ENCODE measurements at places on chromosomes 13 and 19.

- DNase-seq: no peak
Measured at GRCh38 chr19:29953352-29954247, 11.6 kb downstream of the URI1 start.

DNA sequence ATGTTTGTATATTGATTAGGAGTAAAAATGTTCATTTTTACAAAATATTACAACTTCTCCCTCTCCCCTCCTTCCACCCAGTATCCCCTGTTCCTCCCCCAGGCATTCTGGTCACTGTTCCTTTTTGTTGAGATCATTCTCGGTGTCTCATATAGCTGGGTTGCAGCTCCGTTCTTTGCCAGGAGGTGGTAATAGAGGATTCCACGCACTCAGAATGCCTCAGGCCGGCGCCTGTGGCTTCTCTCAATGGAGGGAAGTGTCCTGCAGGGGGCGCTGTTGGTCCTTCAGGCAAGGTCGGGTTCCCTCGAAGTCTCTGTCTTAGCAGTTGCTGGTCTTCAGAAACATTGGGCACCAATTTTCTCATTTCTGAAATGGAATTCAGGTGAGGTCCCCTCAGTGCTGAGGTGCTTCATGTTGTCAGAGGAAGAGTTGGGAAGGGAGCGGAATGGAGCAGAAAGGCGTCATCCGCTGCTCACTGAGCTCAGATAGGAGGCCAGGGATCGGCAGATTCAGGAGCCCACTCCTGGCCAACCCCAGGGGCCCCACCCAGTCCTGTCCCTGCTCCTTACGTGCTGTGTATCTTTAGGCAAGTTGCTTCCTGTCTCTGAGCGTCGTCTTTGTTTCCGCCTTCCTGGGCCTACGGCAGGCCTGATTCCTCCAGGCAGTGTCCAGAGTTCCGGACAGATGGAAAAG, 10.3 kb upstream of the GARIN5A start:
- DNase-seq: no peak

GRCh38 chr19:58212336-58213074, 16.2 kb upstream of the ZNF544 start:
- DNase-seq: no peak

DNA sequence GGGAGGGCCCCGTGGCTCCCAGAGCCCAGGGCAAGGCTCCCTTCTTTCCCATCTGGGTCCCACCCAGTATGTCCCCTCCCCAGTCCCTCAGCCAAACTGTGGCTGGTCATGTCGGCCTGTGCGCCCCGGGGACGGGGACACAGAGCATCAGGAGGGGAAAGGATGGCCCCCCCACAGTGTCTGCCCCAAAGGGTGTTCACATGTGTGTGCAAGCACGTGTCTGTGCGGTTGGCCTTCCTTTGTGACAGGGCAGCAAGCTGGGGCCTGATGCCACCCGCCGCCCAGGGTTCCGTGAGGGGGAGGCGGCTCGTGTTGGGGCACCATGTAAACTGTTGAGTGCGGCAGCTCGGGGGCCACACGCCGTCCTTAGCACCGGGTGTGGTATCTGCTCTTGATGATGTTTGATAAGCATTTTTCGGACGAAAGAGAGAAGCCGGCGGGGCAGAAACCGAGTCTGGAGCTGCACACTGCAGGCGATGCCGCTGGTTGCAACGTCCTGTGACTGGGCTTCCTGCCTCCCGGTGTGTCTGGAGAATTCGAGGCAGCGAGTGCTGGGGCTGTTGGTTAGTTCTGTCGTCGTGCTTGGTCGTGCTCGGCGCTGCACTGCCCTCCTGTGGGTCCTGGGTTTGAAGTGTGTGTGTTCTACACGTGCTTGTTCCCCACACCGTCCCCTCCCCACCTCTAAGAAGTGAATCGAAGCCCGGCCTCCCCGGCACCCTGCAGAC, 18.4 kb downstream of the GNA11 start:
- DNase-seq: no peak

DNA sequence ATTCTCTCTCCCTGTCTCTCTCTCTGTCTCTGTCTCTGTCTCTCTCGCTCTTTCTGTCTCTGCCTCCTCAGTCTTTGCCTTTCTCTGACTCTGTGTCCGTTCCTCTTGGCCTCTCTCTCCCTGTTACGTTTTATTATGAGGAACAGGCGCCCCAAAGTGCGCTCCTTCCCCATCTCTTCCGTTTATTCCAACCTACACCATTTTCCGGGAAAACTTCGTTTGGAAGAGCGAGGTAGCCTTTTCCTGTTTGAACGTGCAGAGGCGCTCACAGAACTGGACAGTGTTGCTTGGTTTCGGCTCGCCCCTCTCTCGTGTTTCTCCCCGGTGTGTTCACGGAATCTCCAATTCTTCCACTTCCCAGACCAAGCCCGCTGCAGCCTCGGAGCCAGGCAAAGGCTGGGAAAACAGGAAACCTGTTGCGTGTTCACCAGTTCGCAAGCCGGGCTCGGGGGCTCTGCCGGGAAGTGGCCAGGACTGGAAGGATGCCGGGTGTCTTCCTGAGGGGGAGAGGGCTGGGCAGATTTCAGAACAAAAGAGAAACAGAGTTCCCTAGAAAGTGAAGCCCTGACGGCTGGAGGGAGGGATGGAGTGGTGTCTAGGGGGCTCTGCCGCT, 605 bp downstream of the TMEM255B start:
- DNase-seq: no peak

GRCh38 chr13:43544631-43545030, 242.1 kb downstream of the ENOX1 start:
- DNase-seq: no peak

- no peak for DNase-seq
Measured at GRCh38 chr19:2933490-2933910, 11.3 kb downstream of the ZNF77 start.

DNA sequence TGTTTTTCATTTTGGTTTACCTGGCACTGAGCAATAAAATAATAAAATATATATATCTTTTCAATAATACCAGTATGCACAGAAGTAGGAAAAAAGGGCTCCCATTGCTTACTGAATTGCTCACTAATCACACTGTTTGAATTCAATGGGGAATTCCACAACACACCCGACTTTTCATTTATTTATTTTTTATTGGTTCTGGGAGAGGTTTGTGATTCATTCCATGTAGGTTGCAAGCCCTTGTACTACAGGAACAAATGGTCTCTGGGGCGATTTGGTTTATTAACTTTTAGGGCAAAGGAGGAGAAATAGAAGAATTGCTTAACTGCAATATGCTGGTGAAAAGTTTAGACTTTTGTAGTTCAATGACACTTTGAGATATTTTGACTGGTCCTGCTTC, 207.4 kb downstream of the DCT start:
- no peak for DNase-seq

DNA sequence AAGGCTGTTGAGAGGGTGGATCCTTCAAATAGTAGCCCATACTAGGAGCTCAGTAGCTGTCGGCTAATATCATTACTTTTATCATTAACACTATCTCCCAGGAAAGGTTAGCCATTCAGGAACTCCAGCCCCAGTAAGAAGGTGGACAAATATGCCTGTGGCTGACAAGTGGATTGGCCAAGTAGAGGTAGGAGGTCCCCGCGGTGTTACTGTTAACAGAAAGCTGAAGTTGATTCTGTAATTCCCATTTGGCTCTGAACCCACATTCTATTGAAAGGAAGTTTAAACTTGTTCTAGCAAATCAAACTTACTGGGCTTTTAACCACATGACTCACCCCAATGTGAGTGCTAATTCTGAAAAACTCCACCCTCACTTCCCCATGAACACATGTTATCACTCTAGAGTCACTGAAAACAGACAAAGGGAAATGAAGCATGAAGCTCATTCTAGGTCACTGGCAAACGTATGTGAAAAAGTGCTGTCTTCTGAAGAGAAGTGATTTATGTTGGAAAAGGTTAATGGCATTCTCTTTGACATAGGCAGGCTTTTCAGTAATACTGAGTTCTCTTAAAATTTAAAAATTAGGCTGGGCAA, 273.5 kb downstream of the FGF14 start:
- no peak for DNase-seq

DNA sequence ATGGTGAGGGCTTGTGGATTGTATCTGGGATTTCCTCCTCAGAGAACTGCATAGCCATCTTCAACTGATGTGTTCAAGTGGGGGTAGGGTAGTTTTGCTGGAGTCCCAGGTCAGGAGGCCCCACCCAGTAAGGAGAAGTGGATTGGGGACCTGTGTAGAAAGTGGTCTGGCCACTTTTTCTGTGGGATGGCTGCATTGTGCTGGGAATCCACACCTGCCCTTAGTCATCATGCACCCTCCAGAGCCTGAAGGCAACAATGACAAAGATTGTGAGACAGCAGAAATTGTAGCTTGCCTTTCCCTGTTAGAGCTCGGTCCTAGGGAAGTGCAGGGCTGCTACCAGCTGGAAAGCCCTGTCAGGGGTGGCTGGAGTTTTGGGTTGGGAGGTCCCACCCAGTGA, 255.4 kb downstream of the NDFIP2 start:
- no peak for DNase-seq

- peak; percentile 19 for DNase-seq
Measured at GRCh38 chr13:103006641-103007426, 59.4 kb downstream of the SLC10A2 start.

GRCh38 chr13:112092453-112092852, 25.5 kb downstream of the SOX1 start:
- DNase-seq: no peak

GRCh38 chr13:50370303-50370950, 355.2 kb downstream of the KCNRG start:
- DNase-seq: peak; percentile 30

DNA sequence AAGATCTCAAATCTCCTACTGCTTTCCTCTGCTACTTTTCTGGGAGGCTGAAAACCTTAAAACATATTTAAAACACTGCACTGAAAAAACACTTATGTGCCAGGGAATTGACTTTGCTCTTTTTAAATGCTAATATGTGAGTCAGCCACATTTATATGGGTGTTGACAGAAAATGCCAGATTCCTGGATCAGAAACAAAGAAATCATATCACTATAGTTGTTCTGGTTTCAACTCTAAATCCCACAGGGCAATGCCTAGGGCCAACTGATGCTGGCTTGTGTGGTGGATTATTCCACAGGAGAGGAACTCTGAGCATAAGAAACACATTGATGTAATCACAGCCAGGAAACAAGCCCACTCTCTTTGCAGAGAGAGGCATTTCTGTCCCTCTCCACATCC, 1439.0 kb upstream of the SPRY2 start:
- no peak for DNase-seq

DNA sequence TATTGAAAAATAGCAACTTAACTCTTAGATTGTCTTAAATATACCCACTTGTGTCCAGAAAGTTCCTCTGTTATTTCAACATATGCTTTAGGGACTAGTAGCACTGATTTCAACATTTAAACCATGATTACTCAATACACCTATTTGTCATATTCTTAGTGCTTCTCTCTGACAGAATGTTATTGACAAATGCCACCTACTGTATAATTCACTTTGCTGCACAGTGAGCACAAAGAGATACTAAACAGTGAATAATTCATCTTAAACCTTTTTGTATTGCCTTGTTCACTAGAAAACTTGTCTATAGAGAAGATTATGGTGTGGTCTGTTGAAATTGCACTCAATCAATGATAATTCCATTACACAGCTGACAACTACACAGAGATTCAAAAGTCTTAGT, 692.6 kb downstream of the PCDH17 start:
- no peak for DNase-seq

- DNase-seq: peak; percentile 31
Measured at GRCh38 chr19:5057860-5058259, 88.9 kb downstream of the KDM4B start.

- no peak for DNase-seq
Measured at GRCh38 chr13:43698009-43698408, 88.8 kb downstream of the ENOX1 start.

- DNase-seq: no peak
Measured at GRCh38 chr13:52405369-52405766, 604 bp downstream of the THSD1 start.
